NCI-H1048 (cell line): ENCODE measurements at places on chromosomes 3 and 15.

DNA sequence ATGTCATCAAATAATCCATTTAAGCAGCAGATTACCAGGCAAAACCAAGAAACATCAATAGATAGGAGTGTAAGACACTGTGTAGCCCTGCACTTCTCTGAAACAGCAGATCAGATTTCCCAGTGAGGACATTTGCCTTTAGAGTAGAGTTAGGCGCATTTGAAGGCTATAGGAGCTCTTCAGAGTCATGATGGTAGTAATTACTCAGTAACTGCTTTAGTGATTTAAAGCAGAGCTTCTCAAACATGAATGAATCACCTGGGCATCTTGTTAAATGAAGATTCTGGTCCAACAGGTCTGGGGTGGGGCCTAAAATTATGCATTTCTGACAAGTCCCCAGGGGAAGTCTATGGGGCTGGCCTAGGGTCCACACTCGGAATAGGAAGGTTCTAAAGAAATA, 36.9 kb downstream of the THRB start:
- DNase-seq: no peak

- DNase-seq: no peak
These were observed 59.8 kb upstream of the THSD4 start for GRCh38 chr15:71055461-71055860.

DNA sequence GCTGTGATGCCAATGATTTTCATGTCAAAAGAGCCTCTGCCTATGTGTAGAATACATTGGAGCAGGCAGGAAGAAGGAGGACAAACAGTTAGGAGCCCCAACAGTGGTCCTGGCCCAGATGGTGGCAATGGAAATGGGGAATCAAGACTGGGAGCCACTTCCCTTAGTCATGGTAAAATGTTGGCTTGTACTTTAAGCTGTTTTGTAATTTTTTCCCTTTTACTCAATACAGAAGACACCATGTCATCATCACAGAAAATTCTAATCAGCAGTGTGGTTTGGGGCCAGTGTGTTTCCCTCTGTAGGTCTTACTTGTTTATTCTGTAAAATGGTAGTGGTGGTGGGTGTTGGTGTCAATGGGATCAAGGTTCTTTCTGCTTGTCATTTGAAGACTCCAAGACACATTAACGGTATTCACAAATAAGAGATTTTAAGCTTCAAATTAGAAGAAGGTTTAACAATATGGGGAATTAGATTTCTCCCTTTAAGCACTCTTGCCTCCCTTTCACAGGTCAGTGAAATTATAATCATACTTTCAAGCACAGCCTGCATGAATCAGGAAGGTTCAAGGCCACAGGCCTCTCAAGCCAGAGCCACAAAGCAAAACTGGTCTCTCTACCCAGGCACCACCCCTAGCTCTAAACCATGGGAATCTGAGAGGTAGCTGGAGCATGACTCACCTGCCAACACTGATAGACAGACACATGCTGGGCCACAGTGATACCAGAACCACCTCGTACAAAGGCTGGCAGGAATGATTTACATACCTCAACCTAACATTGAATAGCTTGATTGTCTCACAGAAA, 24.9 kb downstream of the SIAH2 start:
- no peak for DNase-seq

DNA sequence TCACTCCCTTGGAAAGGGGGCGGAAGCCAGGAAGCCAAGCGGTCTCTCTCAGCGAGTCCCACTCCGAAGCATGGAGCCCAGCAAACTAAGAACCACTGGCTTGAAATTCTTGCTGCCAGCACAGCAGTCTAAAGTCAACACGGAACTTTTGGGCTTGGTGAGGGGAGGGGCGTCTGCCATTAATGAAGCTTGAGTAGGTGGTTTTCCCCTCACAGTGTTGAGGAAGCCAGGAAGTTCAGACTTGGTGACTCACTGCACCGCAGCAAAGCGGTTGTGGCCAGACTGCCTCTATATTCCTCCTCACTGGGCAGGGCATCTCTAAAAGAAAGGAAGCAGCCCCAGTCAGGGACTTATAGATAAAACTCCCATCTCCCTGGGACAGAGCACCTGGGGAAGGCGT, 665.4 kb upstream of the CBLB start:
- no peak for DNase-seq

GRCh38 chr3:170907637-170908234, 701 bp downstream of the EIF5A2 start:
- DNase-seq: no peak

- no peak for DNase-seq
These were observed 28.0 kb upstream of the HEG1 start for GRCh38 chr3:125083776-125084175.

- DNase-seq: no peak
These were observed 28.4 kb downstream of the SMAD6 start for GRCh38 chr15:66730168-66731021.

- DNase-seq: no peak
These were observed 49.0 kb downstream of the LARS2 start for GRCh38 chr3:45437383-45437782.

DNA sequence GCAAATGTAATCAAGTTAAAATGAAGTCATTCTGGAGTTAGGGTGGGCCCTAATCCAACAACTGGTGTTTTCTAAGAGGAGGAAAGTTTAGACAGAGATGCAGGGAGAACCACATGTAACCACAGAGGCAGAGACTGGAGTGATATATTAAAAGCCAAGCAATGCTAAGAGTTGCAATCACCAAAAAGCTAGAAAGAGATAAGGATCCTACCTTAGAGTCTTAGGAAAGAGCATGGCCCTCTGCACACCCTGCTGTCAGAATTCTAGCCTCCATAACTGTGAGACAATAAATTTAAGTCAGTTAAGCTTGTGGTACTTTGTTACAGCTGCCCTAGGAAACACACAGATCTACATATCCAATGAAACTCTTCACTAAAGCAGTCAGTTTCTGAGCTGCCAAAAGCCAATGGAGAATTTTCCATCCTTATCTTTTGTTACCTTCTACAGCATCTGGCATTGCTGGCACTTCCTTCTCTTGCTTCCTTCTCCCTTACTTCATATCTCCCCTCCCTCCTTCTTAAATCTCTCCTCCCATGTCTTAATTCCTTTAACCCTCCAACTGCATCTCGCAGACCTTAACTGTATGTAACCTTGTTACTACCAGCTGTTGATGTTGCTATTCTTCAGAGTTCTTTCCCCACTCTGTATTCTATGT, 11.2 kb downstream of the DCBLD2 start:
- DNase-seq: no peak

DNA sequence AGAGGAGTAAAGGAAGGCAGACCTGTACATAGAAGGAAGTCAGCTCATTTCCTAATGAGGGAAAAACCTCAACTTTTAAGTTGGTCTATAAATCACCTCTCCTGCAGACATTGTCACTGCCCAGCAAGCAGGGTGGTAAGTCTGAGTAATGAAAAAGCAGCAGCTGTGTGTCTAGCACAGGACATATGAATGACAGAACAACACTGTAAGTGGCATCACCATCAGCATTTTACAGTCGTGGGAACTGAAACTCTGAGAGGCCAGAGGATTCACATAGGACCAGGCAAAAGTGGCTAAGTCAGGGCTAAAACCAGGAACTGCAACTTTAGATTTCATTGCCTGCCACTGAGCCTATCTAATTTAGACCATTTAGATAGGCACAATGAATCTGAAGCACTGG, 235.6 kb downstream of the CLSTN2 start:
- DNase-seq: no peak

- DNase-seq: no peak
These were observed 83.9 kb upstream of the CDV3 start for GRCh38 chr3:133489466-133490085.

DNA sequence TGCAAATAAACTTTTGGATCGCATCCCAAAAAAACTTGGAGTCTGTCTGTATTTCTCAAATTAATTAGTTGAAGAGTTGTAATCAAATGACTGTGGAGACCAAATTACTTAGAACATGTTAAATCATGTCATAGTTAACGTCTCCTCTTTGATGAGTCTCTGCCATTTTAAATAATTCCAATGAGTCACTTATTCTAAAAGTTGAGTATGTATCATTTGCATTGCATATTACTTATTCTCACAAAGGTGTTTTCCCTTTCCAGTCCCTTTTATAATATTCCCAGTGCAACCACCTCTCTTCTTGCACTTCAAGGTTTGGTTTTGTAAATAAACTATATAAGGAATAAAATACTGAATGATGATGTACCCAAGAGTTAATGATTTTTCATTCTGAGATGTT, 36.0 kb upstream of the MBNL1 start:
- DNase-seq: peak; percentile 22

DNA sequence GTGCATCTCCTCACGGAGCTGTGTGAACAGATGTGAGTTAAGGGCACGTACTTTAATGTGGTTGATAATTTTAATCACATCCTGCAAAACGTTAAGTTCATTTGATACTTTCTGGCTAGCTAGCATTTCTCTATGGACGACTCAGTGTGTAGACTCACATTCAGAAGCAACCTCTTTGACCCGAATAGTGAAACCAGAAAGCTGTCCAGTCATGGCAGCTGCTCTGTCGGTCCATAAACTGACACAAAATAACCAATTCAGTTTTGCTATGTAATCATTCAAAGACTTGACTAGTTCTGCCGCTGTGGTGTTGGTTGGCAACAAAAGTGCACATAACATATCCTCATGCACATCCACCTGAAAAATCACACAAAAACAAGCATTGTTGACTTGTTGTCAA, 3.7 kb upstream of the GFM1 start:
- DNase-seq: no peak

GRCh38 chr3:161859865-161860450, 363.4 kb downstream of the OTOL1 start:
- no peak for DNase-seq

- no peak for DNase-seq
These were observed 452.5 kb downstream of the MCTP2 start for GRCh38 chr15:94683902-94684301.

- no peak for DNase-seq
These were observed 39.6 kb downstream of the LIPC start for GRCh38 chr15:58471348-58471747.

DNA sequence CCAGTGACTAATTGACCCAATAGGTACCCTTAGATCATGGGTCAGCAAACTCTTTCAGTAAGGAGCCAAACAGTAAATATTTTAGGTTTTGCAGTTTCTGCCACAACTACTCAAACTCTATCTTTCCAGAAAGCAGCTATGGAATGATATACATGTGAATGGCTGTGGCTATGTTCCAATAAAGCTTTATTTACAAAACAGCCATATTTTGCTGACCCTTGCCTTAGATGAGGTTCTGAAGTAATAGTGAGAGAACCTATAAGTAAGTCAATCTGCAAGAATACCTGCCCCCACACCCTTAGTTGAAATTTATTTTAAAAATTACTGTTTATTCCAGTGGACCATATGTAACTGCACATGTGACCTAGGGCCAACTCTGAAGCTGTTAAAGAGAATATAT, 134.0 kb downstream of the CMSS1 start:
- DNase-seq: no peak

- no peak for DNase-seq
These were observed 228.8 kb downstream of the DIPK2A start for GRCh38 chr3:144200466-144200865.

DNA sequence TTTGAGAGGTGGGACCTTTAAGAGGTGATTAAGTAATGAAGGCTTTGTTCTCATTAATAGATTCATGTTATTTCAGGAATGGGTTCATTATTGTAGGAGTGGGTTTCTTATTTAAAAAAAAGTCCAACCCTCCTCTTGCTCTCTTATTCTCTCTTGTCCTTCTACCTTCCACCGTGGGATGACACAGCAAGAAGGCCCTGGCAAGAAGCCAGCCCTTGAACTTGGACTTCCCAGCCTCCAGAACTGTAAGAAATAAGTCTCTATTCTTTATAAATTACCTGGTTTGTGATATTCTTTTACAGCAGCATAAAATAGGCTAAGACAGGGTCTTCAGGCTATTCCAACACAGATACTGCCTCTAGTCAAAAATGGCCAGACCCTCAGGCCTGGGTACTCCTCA, 62.2 kb downstream of the MYLK start:
- no peak for DNase-seq

GRCh38 chr15:100723315-100723801, 121.0 kb downstream of the ASB7 start:
- no peak for DNase-seq

GRCh38 chr15:37094333-37094914, 5.9 kb downstream of the MEIS2 start:
- DNase-seq: no peak

DNA sequence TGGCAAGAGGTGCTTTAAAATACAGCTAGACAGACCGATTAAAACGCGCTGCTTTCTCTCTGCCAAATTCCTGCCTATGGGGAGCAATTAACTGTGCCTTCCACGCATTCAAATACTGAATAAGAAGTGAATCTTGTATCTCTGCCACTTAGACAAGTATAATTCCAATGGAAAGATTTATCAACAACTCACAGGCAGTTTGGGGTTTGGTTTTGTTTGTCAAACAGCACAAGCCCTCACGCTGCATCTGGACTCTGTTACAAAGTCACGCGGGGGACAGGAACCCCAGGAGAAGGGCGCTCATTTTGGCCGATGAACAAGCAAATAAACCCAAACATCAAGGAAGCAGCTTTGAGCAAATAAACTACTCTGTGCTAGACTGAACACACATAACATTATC, 61.8 kb upstream of the TMCO5A start:
- DNase-seq: no peak

DNA sequence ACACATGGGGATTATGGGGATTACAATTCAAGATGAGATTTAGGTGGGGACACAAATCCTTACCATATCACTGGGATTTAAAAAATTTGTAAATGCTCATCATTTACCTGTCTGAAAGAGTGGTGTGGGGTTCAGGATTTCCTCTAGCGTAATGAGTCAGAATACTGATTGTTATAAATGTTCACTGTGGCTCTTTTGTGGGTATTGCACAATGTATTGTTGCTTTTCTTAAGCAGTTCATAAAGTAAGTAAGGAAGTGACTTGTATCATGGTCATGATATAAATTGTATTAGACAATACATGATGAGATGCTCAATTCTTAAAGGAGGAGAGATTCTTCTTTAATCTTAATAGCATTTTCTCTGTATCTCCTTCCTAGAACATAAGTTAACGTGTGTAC, 262.1 kb downstream of the CNTN4 start:
- no peak for DNase-seq

- no peak for DNase-seq
These were observed 394.2 kb upstream of the CBLB start for GRCh38 chr3:106263011-106263410.

DNA sequence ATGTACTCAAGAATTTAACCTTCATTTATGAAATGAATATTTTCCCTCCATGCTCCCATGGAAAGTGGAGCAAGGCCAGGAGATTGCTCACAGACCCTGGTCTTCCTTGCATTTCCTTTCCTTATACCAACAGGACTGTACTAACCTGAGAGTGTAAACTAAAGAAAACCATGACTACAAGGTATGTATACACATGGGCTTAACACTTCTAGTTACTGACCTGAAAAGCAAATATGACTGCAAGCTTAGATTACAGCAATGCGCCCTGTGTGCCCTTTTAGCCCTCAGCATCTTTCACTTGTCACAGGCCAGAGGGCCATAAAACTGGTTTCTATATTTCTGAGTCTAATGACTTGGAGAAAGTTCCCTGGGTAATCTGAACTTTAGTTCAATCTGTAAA, 52.1 kb downstream of the NEK10 start:
- no peak for DNase-seq
